Activated CD4-positive, alpha-beta T cell treated with anti-CD3 and anti-CD28 coated beads, Interleukin-2, amount 50 U/mL, for 1 hour (primary cell): ENCODE measurements at places on chromosomes 13 and 19.
A peak's percentile ranks its signal among the peaks of the same experiment; 100 is the strongest.

- DNase-seq, result no peak
Observed at GRCh38 chr19:2412449-2412848, 14.9 kb downstream of the TIMM13 start.

DNA sequence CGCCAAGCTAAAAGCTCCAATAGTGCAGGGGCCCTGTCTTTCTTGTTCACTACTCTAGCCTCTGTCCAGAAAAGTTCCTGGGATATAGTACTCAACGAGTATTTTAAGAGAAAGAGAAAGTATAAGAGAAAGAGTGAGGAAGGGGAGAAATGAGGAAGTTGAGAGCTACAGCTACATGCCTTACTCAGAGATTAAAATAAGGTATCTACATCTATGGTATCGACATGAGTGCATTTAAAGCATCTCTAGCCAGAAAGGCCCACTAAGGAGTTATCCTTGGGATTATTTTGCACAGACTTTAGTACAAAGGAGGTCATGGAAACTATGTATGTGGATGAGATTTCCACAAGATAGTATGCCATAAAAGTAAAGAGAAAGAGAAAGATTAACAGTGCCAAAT is 28.5 kb downstream of the MYCBP2 start:
- DNase-seq, result no peak

DNA sequence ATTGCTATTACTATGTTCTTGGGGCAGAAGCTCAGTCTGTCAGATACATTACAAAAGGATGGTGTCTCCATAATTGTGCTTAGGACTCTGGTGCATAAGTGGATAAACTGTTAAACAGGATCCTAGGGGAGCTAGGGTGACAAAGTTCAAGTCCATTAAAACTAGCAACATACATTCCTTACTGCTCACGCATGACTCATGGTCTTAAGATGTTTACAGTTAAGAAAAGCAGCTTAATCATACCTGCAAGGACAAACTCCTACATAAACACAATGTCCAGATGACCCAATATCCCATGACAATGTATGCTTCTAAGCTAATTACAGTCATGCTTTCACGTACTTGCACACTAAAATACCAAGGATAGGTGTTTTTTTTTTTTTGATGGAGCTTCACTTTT is 3.5 kb upstream of the ZNF701 start:
- DNase-seq, result no peak

- DNase-seq, result no peak
Observed at GRCh38 chr13:48585456-48585840, 52.6 kb upstream of the RCBTB2 start.

DNA sequence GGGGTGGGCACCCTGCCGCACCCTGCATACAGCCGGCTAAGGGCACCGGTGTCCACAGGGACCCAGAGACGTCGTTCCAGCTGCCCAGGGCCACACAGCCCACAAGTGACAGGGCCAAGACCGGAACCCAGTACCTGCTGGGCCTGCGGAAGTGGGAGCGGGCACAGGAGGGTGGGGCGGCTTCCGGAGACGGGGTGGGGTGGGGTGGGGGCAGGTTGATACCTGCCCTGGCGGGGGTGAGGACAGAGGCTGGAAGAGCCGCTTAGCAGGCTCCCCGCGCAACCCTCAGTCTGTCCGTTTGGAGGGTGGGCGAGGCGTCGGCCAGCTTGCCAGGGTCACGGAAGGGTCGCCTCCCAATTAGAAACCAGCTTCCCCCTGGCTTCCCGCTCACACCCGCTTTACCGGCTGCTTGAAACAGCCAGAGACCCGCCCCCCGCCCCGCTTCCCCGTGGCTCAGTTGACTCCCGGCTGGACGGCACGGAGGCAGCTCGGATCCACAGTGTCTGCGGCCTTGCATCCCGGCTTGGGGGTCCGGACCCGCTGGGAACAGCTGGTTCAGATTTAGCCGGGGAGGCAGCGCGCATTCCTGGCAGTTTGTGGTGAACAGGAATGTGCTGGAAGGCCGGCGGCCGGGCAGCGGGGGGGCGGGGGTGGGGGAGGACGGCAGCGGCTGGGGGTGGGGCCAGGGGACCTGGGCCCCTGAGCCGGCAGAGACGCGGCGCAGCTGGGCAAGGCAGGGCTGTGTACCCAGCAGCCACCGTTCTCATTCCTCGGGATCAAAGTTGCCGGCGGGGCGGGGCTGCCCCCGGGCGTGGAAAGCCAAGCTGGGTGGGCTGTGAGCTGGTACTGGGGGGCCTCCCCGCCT is 1.9 kb downstream of the CNN2 start:
- DNase-seq, result peak; percentile 64

DNA sequence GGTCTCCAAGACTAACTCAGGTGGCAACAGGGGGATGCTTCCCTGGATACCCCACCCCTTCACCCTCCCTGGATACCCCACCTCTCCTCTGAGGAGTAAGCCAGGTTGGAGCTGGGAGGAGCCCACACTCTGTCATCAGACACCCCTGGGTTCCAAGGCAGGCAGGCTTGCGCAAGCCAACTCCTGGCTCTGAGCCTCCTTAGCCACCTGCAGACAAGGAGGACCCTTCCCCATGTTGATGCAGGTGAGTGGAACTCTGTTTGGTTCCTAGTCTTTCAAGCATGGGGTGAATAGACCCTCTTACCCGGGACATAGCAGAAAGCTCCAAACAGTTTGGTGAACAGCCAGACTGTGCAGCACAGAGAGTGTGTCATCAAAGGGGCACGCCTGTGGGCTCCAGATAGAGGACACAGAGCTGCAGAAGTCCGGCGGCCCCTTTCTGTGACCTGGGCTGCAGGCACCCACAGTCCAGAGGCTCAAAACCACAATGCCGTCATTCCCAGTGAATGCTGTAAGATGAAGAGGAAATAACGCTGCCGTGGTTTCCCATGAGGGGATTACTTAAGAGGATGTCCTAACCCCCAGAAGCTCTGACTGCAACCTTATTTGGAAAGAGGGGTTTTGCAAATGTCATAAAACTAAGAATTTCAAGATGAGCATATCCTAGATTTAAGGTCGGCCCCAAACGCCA is 12.1 kb upstream of the HAS1 start:
- no peak for DNase-seq

- no peak for DNase-seq
Observed at GRCh38 chr13:23859455-23859854, 29.7 kb downstream of the MIPEP start.

DNA sequence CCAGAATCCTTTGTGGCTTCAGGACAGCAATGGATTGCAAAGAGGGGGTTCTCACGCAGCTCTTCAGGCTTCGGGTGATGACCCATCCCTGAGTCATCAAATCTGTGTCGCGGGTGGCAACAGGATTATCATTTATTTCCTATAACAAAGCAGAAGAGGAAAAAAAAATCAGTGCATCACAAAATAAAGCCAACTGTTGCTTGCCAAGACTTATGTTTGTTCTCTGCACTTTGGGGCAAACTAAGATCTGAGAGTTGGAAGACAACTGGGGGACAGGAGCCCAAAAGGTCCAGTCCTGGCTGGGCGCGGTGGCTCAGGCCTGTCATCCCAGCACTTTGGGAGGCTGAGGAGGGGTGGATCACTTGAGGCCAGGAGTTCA is 6.4 kb downstream of the GNA15 start:
- DNase-seq, result no peak

GRCh38 chr19:54439174-54439851 is 9.7 kb upstream of the LENG8 start:
- DNase-seq, result no peak

GRCh38 chr13:37209621-37210580 is 104.4 kb upstream of the CSNK1A1L start:
- no peak for DNase-seq

GRCh38 chr13:79341202-79341601 is 64.9 kb downstream of the RBM26 start:
- no peak for DNase-seq

DNA sequence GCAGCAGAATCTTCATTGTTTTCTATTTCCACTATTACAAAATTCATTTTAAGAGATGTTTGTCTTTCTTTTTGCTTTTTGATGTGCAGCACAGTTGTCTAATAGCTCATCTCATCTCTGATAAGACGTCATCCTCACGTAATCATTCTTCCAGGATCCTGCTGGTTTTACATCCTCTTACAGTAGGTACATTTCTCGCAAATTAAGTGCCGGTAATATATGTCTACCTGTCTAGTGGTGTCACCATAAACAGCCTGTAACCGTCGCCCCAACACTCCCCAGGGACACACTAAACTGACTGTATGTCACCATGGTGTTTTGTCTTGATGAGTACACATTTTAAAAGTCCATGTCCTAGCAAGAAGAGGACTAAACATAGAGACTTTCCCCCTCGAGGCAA is 94.5 kb upstream of the VSTM2B start:
- DNase-seq, result no peak

DNA sequence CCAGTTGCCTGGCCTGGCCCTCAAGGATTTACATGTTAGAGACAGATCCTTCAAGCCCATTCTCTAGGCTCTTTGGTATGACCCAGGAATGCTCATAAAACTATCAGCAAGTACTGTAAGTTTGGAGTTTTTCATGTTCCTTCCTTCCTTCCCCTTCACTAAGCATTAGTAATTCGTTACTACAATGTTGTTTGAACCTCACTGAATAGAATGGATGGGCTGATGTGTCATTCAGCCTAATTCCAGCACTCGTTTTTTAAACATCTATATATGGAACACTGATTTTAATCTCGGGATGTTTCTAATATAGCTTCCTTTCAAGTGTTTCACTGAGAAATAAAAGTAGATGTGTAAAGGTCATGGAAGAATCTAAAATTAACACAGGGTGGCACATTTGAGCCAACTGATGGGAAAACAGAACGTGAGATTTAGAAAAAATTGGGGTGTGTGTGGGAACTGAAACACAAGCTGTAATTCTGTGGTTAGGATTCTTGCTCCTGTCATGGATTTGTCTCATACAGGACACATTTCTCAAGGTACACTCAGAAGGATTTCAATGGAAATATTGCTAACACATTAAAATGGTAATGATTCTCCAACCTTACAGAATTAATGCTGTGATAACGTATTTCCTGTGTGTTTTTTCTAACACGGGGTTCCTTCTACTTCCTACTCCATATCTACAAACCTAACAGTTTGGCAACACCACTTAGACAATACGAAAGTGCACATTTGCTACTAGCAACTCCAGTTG is 93.4 kb downstream of the FLT1 start:
- DNase-seq, result no peak

DNA sequence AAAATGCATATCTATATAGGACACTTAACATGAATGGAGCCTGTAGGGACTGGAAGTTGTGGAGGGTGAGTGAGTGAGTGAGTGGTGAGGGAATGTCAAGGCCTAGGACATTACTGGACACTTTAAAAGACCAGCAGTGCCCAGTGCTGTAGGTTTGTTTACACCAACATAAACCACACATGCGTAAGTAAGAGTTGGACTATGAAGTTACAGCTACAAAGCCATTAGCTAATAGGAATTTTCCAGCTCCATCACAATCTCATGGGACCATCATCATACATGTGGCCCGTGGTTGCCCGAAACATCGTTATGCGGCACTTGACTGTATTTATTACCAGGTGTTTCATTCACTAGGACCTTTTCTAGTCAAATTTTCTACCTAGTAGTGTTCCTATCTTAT is 49.2 kb downstream of the LATS2 start:
- DNase-seq, result no peak

DNA sequence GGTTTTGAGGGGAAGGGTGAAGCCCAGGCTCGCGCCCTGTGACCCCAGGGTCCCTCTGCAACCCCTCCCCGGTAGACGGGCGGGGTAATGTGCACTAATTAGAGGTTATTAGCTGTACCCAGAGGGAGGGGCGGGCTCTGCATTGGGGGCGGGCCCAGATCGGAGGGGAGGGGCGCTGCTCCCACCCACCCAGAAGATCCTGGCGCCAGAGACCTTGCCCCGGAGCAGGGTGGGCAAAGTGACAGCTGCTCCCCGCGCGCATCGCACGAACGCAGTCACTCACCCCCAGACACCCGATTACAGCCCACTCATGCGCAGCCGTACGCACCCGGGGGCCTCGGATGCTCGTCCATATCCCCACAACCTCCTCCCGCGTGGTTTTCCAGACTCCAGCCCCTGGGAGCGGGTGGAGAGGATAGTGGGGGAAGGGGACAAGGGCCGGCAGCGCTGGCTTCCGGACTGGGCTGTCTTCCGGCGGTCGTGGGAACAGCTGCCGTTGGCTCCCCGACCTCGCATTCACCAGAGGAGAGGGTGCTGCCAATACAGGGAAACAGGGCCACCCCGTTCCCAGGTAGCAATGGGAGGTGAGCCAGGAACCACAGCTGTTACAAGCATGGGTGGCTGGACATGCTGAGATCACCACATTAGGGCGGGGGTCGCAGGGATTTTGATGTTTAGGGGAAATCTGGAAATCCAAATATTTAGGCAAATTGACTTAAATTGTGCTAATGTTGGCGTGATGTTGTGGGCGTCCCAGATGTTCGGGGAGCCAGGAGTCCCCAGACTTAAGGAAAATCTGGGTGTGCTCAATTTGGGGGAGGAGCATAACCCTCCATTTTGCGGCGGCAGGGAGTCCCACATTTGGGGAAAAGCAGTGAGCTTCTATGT is 2.9 kb upstream of the HOOK2 start:
- DNase-seq, result peak; percentile 37

GRCh38 chr13:113840541-113841352 is 23.1 kb downstream of the GAS6 start:
- no peak for DNase-seq

GRCh38 chr13:40492511-40492910 is 173.9 kb downstream of the FOXO1 start:
- no peak for DNase-seq

DNA sequence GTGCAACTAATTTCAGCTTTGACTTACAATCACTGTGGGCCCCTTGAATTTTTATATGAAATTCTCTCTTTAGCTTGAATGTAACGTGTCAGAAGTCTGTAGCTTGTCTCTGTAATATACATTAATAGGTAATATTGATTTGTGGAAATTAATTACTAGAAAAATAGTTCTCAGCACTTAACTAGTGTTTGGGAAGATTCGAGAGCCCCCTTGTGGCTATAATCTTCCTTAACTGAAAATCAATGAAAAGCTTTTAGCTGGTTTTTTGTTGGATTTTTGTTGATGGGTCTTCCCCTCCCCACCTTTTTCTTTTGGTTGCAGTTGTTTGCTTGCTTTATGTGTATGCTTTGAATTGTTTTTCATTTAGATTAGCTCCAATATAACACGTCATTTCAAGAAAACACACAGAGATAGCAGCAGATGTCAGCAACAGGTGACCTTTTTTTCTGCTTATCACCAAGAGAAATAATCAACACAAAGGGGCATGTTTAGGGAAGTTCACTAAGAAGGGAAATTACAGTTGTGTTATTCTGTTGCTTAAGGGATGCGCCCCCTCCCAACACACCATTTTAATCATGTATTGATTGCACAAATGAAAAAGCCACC is 176.8 kb downstream of the OXGR1 start:
- no peak for DNase-seq

- no peak for DNase-seq
Observed at GRCh38 chr19:13644645-13645044, 119.7 kb upstream of the MRI1 start.
